ENCODE measurements at places on chromosomes 1 and 21.

DNA sequence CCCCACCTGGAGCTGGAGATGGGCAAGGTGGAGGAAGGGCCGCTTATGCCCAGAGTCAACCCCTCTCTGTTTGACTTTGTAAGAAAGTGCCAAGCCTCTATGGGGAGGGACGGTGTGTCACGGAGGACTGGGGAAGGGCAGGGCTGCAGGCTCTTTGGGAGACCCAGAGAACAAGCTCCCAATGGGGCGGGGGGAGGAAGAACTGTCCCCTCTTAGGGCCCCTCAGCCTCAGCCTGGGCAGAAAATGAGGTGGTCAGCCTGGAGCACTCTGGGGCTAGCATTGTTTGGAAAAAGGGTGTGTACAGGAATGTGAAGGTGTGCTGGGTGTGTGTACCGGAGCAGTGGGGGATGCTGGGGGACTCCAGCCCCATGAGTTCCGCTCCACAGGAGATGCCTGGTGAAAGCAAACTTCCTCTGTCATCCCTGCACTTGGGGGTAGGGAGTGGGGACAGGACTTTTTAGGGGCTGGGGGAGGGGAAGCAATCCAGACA lies 1.2 kb upstream of the INAVA start:
- H3K27ac ChIP-seq: no peak overlapping the region
- peaks cover 2% of the 10 kb centered on the region for H3K27me3 ChIP-seq
- H3K36me3 ChIP-seq: no peaks in the 10 kb centered on the region
- H3K4me1 ChIP-seq: peaks cover 40% of the 10 kb centered on the region
- H3K4me3 ChIP-seq: no peak overlapping the region

- DNase-seq: no peak
- H3K4me1 ChIP-seq: no peaks in the 10 kb centered on the region
- peaks cover 2% of the 10 kb centered on the region for H3K27me3 ChIP-seq
- no peaks in the 10 kb centered on the region for H3K36me3 ChIP-seq
- no peak overlapping the region for H3K4me3 ChIP-seq
These were observed 125.8 kb downstream of the KAZN start for GRCh38 chr1:14724246-14724645.

GRCh38 chr1:6972399-6972798 lies 187.1 kb downstream of the CAMTA1 start:
- no peak for DNase-seq
- no peak overlapping the region for H3K27ac ChIP-seq
- H3K36me3 ChIP-seq: no peaks in the 10 kb centered on the region
- H3K27me3 ChIP-seq: peaks cover 30% of the 10 kb centered on the region

- DNase-seq: no peak
- no peaks in the 10 kb centered on the region for H3K36me3 ChIP-seq
- no peaks in the 10 kb centered on the region for H3K27me3 ChIP-seq
- H3K27ac ChIP-seq: no peak overlapping the region
- no peak overlapping the region for H3K4me3 ChIP-seq
These were observed 90.1 kb downstream of the UCHL5 start for GRCh38 chr1:192969091-192969490.

DNA sequence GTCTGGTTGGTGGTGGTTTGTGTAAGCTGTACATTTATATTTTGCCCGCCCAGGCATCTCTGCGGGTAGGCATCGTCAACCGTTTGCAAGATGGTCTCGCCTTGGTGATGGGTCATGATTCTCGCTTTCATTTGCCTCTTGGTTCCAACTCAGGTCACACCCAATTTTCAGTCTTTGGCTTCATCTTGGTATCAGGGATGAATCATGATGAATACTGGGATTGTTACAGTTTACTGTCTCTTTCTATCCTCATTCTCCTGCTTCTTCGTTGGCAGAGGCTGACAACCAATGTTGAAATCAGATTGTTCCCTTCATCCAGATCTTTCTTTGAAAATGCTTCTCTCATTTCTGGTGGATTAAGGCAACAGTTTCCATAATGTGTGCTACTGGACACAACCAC lies 129.7 kb upstream of the KAZN start:
- no peak overlapping the region for H3K27ac ChIP-seq
- H3K4me1 ChIP-seq: no peaks in the 10 kb centered on the region
- DNase-seq: peak; percentile 17
- no peak overlapping the region for H3K4me3 ChIP-seq

All from osteocyte (in vitro differentiated cells).